Stimulated activated CD4-positive, alpha-beta T cell treated with anti-CD3 and anti-CD28 coated beads, Interleukin-15, amount 100 ng/mL, for 1 hour (primary cell): ENCODE measurements at places on chromosomes 1 and 21.

DNA sequence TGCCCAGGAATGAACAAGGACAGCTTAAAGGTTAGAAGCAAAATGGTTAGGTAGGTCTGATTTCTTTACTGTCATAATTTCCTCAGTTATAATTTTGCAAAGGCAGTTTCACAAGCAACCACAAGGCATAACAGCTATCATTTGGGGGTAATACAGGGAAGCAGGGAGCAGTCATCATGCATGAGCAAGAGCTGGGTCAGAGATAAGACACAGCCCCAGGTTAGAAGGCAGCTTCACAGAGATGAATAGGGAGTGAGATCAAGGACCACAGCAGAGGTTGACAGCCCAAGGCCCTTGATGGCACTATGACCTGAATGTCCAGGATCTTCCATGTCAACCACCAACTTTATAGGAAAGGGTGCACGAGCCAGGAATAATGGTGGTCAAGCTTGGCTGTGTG is 9.0 kb upstream of the CSRP1 start:
- DNase-seq: no peak

- DNase-seq: no peak
Measured at GRCh38 chr1:38444311-38444710, 397.7 kb upstream of the POU3F1 start.

DNA sequence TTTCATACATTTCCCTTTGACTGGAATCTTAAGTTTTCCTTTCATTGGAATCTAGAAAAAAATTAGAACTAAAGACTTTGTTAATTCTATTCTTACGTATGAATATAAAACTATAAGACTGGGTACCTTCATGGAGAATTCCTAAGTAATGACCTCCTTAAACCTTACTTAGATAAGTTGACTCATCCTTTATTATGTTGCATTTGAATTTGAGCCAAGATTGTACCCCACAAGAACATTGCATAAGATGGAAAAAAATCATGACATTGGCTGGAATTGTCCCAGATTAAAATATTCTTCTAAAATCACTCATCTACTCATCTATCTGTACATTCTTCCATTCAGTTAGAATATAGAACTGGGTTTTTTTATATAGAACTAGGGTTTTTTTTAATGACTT is 137.4 kb downstream of the C1orf21 start:
- no peak for DNase-seq

- no peak for DNase-seq
Measured at GRCh38 chr1:162315673-162316072, 61.0 kb downstream of the SPATA46 start.

DNA sequence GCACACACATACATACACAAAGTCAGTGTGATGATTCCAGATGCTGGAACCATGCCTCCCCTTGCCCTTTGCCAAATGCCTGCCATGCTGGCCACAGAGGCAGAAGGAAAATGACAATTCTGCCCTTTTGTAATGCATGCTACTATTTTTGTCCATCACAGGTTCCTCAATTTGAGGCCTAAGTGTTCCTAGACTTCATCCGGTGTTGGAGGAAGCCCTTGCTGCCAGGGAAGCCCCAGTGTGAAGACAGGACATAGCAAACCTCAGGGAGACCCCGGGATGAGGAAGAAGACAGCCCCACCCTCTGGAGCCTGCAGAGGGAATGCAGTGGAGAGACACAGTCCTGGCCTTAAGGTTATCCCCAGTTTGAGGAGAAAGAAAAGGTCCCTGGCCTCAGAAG is 14.4 kb downstream of the PRR9 start:
- no peak for DNase-seq

DNA sequence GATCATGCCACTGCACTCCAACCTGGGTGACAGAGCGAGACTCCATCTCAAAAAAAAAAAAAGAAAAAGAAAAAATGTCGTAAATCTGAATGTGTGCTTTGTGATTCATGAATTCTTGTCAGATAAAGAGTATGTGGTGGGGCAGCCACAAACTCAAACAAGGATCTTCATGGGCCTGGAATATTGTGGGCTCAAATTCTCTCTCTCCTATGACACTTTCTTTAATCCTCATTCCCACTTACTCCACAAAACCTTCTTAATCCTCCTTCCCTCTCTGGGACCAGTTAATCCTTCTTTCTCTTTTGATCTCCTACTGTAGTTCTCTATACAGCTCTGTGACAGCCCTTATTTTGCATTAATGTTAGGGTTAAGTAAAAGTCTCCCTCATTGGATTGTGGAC is 112.3 kb downstream of the AK5 start:
- DNase-seq: no peak
